COLO829 (cell line): ENCODE measurements at places on chromosomes 2 and 18.

GRCh38 chr2:85396531-85397470, 13.4 kb downstream of the CAPG start:
- no peak for DNase-seq

GRCh38 chr2:109527846-109528705, 85.7 kb downstream of the SEPTIN10 start:
- no peak for DNase-seq

GRCh38 chr2:28620801-28621171, 124.9 kb downstream of the PLB1 start:
- DNase-seq: no peak

DNA sequence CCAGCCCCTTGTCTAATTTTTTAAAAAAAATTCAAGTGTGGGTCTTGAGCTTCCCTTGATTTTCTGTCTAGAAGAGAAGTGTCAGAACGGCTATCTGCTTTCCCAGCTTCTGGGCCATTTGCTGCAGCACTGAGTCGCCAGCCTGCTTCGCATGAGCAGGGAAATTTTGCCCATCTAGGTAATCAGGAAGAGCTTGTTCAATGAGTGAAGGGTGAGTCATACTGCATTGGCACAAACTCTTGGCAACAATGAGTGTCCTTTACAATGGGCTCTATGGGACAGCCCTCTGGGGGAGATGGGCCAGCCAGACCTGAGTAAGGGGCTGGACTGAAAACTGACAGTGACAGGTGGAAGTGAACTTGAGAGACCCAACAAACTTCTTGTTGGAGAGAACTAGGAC, 2.4 kb upstream of the RNF144A start:
- peak; percentile 66 for DNase-seq

GRCh38 chr2:237507512-237507911, 20.5 kb downstream of the MLPH start:
- DNase-seq: no peak

DNA sequence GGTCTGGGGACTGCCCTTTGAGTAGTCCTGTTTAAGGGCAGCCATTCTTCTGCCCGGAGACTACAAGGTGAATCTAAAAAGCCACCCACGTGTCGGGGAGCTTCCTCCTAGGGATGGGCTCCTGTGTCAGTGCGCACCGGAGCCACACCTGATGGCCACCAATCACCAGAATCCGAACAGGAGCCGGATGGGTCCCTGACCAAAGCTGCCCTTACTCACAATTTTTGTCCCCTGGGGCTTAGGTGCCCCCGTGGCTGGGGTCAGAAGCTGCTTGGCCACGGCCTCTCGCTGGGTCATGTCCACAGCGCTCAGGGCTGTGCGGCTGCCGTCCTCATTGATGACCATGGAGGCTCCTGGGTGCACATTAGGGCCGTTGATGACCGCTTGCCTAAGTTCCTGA, 30.9 kb downstream of the POLR1A start:
- no peak for DNase-seq

GRCh38 chr2:44943031-44943692, 1.7 kb downstream of the SIX3 start:
- no peak for DNase-seq

DNA sequence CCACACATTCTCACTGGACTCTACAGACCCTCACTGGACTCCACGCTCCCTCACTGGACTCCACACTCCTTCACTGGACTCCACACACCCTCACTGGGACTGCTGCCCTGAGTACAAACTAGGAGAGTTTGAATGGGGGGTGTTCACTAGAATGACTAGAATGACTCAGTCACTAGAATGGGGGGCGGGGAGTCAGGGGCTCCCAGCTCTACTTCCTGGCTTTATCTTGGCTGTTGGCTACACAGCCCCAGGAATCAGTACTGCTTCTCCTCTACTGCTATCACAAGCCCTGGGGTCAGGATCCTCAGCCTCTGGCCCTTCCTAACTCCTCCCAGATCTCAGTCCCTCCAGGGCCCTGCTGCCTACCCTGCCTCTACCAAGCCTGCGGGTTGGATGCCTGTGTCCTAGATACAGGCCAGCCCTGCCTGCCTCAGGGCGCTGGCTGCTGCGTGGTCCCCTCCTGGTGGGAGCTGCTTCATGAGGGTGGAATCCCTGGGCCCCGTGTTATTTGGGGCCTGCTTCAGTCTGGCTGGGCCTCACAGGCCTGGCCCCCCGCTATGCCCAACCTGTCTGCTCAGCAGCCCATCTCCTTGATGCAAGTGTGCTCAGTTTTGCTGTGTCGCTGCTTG, 7.8 kb downstream of the PTMA start:
- no peak for DNase-seq

- no peak for DNase-seq
Observed at GRCh38 chr2:54708584-54709335, 14.7 kb upstream of the EML6 start.

DNA sequence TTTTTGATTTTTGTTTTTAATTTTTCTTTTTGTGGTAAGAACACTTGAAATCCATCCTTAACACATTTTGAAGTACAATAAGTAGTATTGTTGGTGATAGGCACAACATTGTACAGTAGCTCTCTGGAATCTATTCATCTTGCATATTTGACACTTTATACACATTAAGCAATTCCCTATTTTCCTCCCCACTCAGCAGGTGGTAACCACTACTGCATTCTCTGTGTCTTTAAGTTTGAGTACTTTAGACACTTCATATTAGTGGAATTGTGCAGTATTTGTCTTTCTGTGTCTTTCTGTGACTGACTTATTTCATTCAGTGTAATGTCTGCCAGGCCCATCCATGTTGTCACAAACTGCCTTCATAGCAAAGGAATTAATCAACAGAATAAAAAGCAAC, 471.7 kb upstream of the CDH20 start:
- no peak for DNase-seq

DNA sequence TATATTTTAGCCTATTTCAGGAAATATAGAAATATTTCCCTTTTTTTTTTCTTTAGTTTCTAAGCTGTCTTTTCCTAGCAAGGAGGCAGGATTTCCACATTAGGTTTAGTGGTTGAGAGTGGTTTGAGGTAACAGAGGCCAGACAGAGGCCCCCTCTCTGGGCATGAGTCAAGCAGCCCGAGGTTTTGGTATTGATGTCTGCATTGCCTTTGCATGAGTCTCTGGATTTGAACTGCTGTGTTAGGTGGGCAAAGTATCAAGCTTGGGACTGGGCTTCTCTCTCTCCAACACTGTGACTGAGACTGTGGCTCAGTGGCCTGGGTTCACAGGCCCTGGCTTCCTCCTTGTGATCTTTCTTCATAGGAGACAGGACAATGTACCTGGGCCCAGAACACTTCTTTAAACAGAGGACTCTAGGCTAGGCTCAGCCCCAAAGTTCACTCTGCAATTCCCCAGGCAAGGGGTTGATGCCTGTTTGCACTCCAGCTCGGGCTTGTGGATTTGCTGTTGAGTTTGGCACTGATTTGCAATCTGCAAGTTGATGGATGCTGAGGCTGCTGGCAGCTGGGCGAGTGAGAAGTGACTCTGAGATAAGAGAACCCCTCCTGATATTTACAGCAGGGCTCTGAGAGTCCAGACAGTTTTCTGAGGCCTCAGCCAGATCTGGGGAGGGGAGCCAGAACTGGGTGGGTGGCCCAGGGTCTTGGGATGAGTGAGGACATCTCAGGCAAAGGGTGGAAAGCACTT, 271.2 kb downstream of the EN1 start:
- DNase-seq: no peak

DNA sequence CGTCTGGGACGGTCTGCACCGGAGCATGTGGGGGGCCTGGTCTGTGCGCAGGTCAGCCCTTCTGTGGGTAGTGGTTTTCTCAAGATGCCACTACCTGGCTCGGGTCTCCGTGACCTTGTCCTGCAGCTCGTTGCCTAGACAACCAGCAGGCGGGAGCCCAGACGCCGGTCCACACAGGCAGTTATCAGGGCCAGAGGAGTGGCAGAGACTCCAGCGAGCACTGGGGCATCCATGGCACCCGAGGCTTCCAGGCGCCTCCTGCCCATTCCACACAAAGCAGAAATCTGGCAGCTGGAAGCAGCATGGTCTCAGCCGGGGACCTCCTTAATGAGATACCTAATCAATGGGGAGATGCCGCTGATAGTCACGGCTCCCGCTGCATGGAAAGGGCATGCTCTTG, 156.1 kb downstream of the FAM210A start:
- no peak for DNase-seq

DNA sequence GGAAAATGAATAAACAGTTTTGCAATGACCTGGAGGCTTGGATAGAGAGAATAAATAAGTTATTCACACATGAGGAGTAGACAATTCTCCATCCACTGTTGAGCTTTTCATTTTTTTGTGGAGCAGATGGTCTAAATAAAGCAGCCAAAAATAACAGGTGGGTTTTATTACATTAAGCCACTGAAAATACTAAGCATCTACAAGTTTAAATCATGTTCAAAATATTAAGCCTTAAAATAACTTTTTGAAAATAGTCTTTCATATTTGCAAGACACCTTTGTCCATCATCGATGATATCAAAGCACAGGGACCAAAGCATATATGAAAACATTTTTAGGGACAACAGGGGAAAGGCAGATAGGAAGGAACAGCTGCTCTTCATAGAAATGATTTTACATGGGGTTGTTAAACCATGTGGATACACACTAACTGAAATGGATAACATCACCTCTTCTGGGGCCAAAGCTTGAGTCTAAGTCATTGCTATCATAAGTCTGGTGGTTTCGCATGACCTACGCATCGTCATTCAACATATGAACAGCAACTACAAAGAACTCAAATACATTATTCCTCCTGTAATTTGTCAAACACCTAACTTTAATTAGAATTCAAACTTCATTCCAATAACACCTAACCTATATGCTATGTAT, 197.6 kb upstream of the CHST9 start:
- no peak for DNase-seq

DNA sequence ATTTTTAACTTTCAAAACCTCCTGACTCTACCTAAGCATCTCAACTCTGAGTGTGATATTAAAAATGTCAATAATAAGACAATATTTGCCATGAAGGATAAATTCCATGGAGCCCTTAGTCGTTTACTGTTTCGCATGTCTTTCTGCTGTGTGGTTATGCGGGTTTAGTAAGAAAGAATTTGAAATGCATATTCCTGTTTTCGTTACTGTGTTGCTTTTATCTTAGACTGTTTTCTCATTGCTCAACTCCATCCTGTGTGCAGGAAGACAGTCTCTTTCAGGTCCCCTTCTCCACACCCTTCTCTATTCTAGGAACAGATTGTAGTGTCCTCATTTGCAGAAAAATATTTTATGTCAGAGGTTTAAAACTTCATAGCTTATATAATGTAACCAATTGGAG, 82.5 kb upstream of the MAP3K20 start:
- DNase-seq: no peak

- DNase-seq: no peak
Observed at GRCh38 chr2:9690252-9690651, 59.5 kb upstream of the YWHAQ start.

DNA sequence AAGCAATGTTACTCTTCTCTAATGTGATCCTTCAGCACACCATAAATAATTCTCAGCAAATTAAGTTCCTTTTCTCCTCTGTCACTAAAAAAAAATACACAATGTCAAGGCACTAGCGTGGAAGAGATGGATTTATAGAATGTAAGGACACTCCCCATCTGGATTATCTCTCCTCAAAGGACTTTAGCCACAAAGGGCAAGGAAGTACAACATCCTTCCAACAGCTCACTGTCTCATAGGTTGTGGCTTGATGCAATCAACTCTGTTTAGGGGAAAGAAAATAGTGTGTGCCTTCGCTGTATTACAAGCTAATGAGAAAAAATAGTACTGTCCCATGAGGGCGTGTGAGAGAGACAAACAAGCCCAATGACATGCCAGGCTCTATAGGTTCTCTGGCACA, 129.1 kb upstream of the DNMT3A start:
- no peak for DNase-seq

- DNase-seq: no peak
Observed at GRCh38 chr2:30653847-30654246, 153.4 kb downstream of the CAPN13 start.
